ENCODE measurements at places on chromosomes 13 and 19.

- DNase-seq = no peak
These were observed 39.3 kb downstream of the POLR1D start for GRCh38 chr13:27661017-27661416.

DNA sequence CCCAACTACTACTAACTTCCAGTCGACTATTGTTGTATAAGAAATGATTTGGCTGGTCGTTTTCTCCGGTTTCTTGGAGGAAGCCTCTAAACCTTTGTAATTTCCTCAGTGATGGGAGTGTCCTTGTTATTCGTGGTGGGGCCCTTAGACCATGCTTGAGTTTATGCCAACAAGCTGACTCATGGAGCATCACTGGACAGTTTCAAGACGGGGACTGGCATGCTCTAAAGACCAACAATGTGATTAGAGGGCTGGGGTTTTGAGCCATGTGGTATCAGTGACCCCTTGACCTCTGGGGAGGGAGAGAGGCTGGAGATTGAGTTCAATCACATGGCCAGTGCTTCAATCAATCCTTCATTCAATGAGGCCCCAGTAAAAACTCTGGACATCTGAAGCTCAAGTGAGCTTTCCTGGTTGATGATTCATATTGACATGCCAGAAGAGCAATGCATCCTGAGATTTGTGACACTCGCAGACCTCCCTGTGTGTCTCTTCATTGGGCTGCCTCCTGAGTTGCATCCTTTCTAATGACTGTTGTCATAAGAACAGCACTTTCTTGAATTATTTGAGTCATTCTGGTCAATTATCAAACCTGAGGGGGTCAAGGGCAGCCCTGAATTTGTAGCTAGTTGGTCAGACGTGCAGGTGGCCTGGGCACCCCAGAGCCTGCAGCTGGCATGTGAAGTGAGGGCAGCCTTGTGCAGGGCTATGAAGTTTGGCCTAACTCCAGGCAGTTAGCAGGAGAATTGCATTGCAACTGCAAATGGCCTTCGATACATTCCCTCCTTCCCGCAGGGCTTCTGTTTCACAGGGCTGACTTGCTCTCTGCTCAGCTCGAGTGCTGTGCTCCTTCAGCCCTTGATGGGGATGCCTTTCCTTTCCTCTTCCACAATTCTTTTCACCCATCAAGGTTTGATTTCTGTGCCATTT is 246.5 kb downstream of the FGF9 start:
- no peak for DNase-seq

GRCh38 chr13:30796132-30796572 is 60.8 kb downstream of the ALOX5AP start:
- no peak for DNase-seq

- no peak for DNase-seq
These were observed 39.0 kb downstream of the WASF3 start for GRCh38 chr13:26596458-26596857.

DNA sequence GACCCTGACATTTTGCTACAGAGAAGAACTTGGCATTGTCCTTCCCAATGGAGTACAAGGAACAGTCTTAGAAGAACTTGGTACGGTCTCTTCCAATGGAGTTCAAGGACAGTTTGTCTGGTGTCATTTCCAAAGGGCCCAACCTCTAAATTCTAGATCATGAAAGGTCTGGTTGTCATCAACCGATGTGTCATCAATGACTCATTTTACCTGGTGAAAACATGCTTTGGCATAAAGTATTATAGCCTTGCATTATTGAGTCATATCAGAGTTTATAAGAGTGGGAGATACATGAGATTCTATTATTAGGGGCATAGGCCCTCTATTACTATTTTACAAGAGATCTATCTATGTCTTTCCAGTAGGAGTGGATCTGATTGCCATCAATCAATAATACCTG is 4.3 kb downstream of the CYP2B6 start:
- DNase-seq = no peak

GRCh38 chr19:36707134-36707533 is 19.7 kb downstream of the ZNF567 start:
- DNase-seq = no peak

DNA sequence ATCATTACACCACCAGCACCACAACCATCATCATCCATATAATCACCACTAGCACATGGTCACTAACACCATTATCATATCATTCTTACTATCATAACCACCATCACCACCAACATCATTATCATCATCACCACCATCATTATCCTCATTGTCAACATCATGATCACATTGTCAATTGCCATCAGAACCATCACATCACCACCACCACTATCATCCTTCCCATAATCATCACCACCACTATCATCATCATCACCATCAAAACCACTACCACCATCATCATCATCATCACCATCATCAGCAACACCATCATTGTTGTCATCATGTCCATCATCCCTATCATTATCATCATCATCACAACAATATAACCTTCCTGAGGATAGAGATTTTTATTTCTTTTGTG is 58.1 kb downstream of the MBD3L1 start:
- DNase-seq = no peak

DNA sequence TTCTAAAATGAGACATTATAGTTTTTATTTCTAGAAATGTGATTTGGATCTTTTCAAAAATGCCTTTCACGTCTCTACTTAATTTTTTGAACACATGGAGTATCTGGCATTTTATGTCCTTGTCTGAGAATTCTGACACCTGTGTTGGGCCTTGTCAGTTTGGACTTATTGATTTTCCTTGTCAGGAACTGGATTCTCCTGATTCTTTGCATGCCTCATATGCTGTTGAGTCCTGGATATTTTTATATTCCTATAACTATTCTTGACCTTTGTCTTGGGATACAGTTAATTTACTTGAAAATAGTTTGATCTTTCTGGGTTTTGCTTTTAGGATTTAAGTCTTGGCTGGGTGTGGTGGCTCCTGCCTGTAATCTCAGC is 10.3 kb downstream of the ADPRHL1 start:
- no peak for DNase-seq

DNA sequence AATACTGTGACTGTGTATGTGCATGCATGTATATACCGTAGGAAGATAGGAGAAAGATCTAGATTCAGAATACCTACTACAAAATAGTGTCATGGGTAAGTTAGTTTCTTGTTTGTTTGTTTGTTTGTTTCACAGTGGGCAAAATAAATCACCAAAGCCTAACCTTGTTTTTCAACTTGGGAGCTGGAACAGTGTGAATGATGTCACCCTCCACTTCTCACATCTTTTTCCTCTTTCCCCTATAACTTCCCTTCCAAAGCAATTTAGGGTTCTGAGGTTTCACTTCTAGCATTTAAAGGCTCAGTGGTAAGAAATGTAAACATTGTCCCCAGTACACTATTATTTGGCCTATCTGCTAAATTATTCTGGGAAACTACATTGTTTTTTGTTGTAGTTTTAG is 5.4 kb downstream of the KCTD4 start:
- DNase-seq = no peak

DNA sequence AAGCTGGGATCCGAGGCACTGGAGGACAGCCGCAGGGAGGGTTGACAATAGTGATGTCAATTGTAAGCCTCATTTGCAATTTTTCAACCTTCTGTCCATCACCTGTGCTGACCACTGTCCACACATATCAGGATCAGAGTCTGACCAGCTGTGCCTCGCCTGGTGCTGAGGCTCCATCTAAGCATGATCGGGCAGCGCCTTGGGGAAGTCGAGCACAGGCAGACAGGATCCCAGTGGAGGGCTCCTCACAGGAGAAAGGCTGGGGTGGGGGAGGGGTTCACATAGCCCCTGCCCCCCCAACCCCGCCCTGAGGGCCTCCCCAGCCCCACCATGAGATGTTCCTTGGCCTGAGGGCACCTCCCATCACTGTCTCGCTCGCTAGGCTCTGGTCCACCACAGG is 60.3 kb downstream of the RAB20 start:
- no peak for DNase-seq

DNA sequence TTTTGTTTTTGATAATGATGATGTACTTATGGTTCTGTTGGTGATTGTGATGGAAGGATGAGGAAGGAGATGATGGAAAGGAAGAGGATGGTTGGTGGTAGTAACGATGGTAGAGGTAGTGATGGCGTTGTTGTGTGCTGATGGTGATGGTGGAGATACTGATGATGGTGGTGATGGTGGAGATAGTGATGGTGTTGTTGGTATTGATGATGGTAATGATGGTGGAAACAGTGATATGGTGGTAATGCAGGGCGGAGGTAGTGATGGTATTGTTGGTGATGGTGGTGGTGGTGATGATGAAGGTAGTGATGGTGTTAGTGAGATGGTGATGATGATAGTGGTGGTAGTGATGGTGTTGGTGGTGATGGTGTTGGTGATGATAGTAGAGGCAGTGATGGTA is 12.7 kb downstream of the CLEC17A start:
- no peak for DNase-seq

GRCh38 chr19:17052439-17052838 is 22.8 kb downstream of the HAUS8 start:
- peak; percentile 76 for DNase-seq

DNA sequence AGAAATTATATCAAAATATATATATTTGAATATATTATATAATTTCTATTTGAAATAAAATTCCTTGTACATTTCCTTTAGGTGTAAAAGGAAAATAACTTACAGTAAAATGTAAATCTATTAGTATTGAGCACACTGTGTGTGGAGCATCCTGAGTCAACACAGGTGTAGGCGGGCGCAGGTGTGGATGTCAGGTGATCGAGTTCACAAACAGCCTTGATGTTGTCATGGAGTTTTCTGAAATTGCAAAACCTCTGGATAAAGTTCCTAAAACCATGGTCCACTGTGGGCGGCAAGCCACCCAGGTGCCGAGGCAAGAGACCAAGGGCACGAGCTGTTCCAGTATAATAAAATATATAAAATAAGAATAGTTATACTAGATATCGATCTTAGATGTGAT is 27.7 kb upstream of the MCF2L start:
- no peak for DNase-seq

DNA sequence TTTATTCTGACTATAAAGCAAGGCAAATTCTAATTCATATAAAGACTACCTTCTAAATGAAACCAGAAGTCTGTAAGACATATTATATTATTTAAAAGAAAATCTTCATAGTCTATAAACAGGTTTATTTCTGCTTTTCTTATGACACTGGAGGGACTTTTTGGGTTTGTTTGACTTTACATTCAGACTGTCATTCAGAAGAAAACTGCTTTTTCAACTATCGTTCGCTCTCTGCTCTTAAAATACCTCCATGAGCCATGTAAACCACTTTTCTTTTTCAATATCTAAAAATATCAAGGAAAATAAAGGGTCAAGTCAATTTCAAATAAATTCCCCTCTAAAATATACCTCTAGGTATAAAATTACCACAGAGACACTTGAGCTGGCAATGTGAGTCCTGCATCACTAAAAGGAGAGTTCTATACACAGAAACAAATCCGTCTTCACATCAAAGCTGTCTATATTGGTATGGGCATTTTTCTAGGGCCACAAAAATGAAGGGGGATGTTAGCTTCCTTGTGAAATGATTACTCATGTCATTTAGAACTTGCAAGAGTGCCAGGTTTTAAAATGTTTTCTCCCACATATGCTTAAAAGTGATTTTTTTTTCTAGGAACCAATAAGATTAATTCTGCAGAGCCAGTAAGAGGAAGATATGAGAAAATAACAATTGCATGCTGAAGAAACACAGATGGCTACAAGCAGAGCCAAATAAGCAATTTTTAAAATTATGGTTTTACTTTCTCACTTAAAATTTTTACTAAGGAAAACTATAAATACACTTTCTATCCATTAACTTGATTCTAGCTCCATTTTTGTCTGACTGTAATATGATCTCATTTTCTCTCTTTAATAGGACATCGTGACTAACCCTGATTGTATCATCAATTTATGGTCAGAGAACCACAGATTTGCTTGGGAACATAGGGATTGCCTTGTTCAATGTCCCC is 181.8 kb downstream of the TBC1D4 start:
- DNase-seq = no peak

DNA sequence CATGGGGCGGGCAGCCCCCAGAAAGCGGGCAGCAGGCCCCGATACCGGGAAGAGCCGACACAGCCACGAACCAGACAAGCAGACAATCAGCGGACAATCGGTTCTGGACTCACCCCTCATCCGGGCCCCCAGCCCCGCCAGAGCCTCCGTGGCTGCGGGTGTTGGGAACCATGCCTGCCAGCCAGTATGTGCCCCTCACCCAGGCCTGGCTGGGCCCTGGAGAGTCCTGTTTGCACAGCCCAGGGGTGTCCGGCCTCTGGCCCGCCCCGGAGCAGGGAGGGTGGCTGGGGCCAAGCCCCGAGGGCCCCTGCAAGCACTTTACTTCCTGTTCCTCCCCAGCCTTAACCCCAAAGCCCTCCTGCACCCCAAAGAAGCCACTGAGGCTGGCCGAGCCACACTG is 7.8 kb downstream of the PODNL1 start:
- DNase-seq = no peak

- no peak for DNase-seq
These were observed 24.3 kb downstream of the KCTD12 start for GRCh38 chr13:76861859-76862258.

DNA sequence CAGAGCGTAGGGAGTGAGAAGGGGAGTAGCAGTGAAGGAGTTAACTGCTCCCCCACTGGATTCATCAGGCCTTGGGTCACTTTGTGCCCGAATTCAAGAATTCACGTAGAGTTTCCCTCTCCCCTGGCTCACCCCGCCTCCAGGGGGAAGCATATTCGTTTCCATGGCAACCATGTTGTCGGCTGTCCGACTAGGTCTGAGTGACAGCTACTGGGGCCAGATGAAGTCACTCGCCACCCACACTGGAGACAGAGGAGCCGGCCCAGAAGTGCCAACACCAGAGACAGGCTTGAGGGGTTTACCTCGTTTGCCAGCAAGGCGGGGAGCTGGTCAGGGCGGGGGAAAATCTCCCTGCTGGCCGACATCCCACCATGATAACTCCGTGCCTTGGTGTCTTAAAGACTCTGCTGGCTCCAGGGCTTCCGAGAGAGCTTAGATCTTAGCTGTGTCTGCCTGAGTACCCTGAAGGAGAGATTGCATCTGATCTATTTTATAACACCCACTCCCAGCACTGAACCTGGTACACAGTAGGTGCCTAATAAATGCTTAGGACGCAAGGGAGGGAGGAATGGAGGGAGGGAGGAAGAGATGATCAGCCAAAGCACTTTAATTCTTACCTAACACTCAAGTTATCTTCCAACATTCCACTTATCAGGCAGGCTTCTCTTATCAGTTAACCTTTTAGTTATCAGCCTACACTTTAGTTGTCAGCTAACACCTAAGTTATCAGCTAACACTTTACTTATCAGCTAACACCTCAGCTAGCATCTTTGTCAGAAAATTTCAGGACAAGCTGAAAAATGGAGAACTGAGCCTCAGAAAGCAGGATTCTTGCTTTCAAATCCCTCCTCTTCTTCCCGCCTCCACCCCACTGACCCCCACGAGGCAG is 57.2 kb upstream of the ZNRF4 start:
- DNase-seq = peak; percentile 96

DNA sequence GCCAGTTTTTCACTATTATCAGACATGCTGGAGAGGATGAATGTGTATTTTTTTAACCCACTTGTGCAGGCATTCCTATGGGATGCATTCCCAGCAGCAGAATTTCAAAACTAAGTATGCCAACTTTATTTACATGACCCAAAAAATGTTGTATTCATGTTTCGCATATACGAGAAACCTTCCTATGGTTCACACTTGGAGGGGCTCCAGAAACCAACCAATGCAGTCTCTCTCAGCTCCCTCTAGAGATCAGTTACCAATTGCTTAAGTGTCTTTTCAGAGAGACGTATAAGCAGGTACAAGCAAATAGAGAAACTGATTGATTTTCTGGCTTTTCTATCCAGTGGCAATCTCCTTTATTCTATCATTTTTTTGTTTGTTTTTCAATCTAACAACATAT is 5.5 kb upstream of the PTOV1 start:
- DNase-seq = no peak

- DNase-seq = peak; percentile 7
These were observed 30.0 kb downstream of the VAV1 start for GRCh38 chr19:6802336-6803035.
